A172 (cell line): ENCODE measurements at places on chromosomes 11 and 22. TPM values are rescaled to one million over a fixed set of nuclear protein-coding genes. Genes with fewer than 3 reads are reported as not detected.

GAL gene
- total RNA-seq, result 0.57 TPM in 1 of 2 replicates, not detected in the other

GRCh38 chr11:103659206-103659618 lies 377.2 kb upstream of the DDI1 start:
- peak; percentile 64 for DNase-seq

DNA sequence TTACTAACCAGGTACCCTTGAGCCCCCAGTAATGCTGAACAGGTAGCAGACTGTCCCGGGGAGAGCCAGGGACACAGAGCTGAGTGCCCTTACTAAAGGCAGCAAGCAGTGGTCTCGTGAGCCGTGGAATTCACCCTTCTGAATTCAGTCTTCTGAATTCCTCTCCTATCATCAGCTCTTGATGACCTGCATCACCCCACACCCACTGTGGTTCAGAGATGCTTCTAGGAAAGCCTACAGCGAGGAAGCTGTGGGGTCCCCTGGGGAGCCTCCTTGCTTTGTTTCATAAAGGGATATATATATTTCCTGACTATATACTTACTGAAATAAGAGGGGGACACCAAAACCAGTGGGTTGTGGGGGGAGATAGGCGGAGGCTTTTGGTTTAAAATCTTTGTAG lies 2.6 kb downstream of the SPATA19 start:
- DNase-seq, result no peak

DNA sequence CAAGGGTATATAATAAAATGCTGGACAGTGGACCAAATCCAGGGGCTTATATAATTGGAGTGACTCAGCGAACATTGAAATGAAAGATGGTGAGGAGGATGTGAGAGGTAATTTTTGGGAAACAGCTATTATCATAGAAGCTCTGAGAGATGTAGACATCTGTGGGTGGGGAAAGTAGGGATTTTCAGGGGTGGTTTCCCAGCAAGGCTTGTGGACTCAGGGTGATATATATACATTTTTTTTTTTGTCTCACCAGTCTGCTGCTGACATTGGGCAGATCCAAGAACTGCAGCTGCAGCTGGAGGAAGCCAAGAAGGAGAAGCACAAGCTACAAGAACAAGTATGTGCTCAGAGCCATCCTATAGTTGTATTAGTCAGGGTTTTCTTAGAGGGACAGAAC lies 208.1 kb downstream of the MYO18B start:
- no peak for DNase-seq

GRCh38 chr22:16789860-16790493 lies 35.2 kb downstream of the XKR3 start:
- no peak for DNase-seq

CLDN5 gene
- not detected in 2 replicates for total RNA-seq

CLCF1 gene
- 7.5 and 8.1 TPM in 2 replicates for total RNA-seq

DNA sequence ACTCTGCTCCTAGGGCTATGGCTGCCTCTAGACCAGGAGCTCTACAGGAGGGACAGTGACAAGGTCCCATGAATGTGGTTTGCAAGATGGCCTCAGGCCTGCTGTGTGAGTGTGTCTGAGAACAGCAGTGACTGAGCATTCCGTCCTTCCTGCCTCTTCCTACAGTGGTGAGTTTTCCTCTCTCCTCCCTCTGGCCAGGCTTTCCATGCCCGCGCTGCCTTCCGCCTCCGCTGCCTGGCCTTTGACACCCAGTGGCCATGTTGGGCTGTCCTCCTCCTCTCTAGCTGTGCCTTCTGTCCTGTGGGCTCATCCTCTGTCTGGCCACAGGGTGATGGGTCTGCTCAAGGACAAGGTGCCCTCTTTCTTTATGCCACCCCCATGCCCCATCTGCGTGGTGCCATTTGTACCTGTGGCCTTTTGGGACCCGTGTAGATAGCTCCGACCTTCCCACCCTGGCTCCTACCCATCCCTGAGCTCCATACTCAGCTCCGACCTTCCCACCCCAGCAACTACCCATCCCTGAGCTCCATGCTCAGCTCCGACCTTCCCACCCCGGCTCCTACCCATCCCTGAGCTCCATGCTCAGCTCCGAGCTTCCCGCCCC lies 970.4 kb downstream of the BRD1 start:
- no peak for DNase-seq

DNA sequence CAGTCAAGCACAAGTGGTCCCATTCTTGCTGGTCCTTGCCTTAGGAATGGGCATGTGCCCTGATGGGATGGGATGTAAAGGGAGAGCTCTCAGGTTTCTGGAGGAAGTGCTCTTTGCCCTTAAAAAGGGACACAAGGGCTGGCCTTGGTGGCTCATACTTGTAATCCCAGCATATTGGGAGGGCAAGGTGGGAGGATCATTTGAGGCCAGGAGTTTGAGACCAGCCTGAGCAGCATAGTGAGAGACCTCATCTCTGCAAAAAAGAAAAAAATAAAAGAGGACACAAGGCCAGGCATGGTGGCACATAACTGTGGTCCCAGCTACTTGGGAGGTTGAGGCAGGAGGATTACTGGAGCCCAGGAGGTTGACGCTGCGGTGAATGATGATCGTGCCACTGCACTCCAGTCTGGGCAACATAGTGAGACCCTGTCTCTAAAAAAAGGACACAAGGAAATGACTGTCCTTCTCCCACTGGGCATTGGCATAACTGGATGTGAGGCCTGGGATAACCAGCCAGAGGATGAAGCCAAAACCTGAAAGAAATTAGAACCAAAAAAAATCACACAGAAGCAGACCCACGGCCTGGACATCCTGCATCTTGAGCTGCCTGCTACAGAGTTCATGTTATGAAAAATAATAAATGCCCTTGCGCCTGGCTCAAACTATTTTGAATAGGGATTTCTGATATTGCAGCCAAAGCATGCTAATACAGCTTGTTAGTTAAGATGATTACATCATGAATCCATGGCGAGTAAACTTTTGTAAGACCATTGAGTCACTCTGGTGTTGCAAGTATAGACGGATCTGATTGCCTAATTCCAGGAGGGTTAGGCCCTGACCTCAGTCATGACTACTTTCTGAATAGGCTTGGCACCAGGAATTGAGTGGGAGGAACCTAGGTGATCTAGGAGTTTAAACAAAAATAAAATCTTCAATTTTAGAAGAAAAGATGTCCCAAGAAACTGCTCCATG lies 12.9 kb upstream of the CRKL start:
- DNase-seq, result peak; percentile 33

GRCh38 chr11:64755681-64756361 lies 4.0 kb downstream of the PYGM start:
- no peak for DNase-seq

GRCh38 chr11:103680826-103681225 lies 355.6 kb upstream of the DDI1 start:
- DNase-seq, result no peak

GRCh38 chr11:90542092-90542491 lies 319.2 kb upstream of the CHORDC1 start:
- no peak for DNase-seq

RBFOX2 gene
- 41.7 and 47.5 TPM in 2 replicates for total RNA-seq

BRSK2 gene
- 8.6 and 13.0 TPM in 2 replicates for total RNA-seq

- no peak for DNase-seq
Observed at GRCh38 chr11:8071616-8072581, 9.1 kb upstream of the TUB start.

DNA sequence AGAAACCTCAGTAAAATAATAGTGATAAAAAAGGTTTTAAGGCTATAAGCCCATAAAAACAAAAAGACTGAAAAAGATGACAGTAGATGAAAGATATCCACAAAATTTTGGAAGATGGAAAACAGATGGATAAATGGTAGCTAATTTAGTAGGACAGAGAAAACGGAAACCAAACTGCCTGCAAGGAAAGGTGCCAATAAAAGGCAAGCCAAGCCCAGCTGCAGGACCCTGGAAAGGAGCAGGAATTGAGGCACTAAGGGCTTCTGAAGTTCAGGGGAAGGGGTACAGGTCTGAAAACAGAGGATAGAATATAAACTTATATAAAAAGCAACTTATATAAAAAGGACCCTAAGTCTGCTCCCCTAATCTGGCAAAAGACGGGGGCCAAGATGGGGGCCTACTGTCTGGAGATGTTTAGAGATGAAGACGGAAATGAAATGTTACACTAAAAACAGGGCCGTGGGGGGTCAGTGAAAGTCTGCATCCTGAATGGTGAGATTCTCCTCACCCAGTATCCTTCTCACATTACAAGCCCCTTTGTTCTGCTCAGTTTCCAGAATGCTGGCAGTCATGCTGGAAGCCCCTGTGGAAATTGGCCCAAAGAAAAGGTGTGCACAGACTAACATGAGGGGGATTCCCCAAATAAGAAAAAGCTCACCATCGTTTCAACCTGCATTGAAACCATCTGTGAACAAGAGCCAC lies 269.3 kb upstream of the PITPNB start:
- no peak for DNase-seq

GRCh38 chr11:71120471-71120896 lies 131.9 kb downstream of the SHANK2 start:
- peak; percentile 12 for DNase-seq

GRCh38 chr11:59761993-59762392 lies 6.8 kb downstream of the STX3 start:
- no peak for DNase-seq

- DNase-seq, result no peak
Observed at GRCh38 chr22:42214633-42215415, 55.6 kb downstream of the TCF20 start.

DNA sequence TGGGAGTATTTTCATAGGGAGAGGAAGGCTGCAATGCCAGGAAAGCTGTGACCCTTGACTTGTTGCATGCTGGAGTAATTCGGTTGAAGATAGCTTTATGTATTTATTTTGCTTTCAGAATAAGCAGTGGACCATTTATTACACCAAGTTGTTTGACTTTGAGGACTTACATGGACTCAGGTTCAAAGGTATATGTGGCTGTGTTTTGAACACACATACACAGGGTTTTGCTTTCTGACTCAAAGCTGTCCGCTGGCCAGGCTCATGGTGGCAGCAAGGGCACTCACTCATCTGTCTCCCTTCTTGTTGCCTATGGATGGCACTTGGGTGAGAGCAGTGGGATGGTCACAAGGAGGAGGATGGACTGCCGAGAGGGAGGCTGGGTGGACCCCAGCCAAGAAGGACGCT lies 6.5 kb downstream of the TIMP3 start:
- DNase-seq, result no peak

DNA sequence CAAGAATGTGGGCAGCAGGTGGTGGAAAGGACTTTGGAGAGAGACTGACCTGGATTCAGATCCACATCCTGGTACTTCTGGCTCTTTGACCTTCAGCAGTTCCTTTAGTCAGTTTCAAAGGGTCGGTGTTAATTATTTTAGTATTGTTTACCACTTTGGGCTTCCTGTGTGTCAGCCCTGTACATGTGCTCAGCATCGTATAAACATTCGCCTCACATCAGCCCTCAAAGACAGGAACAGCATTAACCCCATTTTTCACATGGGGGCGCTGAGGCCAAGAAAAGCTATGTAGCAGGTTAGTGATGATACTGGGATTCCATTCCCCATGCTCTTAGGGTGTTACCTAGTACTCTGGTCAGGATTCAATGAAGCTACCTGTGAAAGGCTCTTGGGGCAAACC lies 72.1 kb upstream of the YWHAH start:
- DNase-seq, result no peak

- DNase-seq, result no peak
Observed at GRCh38 chr11:103167166-103167565, 57.9 kb downstream of the DYNC2H1 start.

DNA sequence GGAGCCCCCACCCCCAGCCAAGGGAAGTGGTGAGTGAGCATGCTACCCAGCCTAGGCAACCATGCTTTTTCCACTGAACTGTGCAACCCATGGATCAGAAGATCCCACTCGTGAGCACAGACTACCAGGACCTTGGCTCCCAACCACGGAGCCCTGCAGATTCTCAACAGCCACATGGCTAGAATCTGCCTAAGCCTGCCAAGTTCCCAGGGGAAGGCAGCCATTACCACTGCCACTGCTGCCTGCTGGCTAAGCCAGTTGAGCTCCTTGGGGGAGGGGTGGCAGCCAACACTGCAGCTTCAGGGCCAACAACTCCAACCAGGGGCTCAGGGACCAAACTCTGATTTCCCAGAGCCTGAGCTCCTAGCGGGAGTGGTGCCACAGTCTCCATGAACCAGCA lies 195.8 kb downstream of the DLG2 start:
- no peak for DNase-seq

UBQLNL gene
- not detected in 2 replicates for total RNA-seq

HBE1 gene
- 25.6 and 49.9 TPM in 2 replicates for total RNA-seq

KIRREL3 gene
- total RNA-seq, result 0.46 and 1.4 TPM in 2 replicates

- no peak for DNase-seq
Observed at GRCh38 chr11:124068601-124069110, 27.5 kb upstream of the OR10G7 start.

DNA sequence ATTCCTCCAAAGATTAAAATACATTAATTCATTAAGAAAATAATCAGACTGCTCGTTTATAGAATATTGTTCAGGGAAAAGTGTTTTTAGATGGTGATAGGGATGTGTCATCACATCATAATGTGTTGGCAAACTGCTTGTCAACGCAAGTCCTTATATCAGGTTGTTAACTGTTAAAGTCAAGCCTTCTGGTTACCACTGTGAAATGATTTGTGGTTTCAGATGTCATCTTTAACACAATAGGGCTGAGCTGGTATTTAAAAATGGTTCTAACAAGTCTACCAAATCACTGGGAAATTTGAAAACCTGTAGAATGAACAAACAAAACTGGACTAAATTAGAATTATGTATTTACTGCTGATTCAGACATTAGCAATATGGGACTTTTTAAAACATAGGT lies 2.4 kb upstream of the MMP13 start:
- DNase-seq, result peak; percentile 37

LARGE1 gene
- total RNA-seq, result 4.4 and 4.9 TPM in 2 replicates

GRCh38 chr11:115916608-115917007 lies 412.4 kb upstream of the CADM1 start:
- DNase-seq, result no peak

DNA sequence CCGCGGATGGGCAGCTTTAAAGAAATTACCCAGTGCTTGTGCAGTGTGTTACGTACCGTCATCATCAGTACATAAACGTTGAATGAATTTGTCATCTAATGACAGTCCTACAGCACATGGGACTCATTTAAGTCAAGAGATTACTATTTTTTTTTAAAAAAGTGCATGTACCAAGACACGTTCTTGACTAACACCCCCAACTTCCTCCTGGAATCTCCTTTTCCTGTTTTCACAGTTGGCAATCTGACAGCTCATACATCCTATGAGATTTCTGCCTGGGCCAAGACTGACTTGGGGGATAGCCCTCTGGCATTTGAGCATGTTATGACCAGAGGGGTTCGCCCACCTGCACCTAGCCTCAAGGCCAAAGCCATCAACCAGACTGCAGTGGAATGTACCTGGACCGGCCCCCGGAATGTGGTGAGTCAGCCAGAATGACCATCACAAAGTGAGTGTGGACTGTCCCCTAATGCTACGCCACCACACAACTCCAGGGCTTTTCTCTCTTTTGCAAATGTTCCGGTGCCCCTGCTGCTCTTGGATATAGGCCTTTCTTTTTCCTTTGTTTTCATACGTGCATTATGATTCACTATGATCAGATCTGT lies 162.0 kb upstream of the SORL1-AS1 start:
- no peak for DNase-seq

GRCh38 chr11:5514841-5515240 lies 1.7 kb downstream of the UBQLNL start:
- no peak for DNase-seq

- peak; percentile 69 for DNase-seq
Observed at GRCh38 chr22:22210375-22210774, 34.2 kb upstream of the VPREB1 start.
